Femur (tissue), 1 donor: ENCODE measurements at places on chromosomes 7 and 10.

- no peak for DNase-seq
Measured at GRCh38 chr10:118256825-118257570, 85.1 kb downstream of the FAM204A start.

DNA sequence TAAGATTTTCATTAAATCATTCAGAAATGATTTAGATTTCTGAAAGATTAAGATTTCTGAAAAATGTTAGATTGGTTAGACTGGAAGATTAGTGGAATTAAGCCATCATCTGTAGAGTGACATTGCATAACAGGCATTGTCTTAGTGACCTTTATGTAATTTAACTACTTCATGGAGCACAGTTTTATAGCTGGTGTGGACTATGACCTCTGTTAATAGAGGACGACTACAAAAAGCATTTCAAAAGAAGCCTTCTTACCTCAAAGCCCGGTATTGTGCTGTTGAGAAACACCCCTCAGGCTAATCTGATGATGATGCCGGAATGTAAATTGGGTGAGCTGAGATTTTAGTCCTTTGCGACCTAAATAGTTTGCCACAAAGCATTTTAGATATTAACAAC, 55.6 kb downstream of the GALNT11 start:
- DNase-seq, result no peak

GRCh38 chr7:30247541-30248401, 36.6 kb upstream of the ZNRF2 start:
- no peak for DNase-seq

GRCh38 chr7:19621740-19622139, 87.1 kb downstream of the POLR1F start:
- no peak for DNase-seq

DNA sequence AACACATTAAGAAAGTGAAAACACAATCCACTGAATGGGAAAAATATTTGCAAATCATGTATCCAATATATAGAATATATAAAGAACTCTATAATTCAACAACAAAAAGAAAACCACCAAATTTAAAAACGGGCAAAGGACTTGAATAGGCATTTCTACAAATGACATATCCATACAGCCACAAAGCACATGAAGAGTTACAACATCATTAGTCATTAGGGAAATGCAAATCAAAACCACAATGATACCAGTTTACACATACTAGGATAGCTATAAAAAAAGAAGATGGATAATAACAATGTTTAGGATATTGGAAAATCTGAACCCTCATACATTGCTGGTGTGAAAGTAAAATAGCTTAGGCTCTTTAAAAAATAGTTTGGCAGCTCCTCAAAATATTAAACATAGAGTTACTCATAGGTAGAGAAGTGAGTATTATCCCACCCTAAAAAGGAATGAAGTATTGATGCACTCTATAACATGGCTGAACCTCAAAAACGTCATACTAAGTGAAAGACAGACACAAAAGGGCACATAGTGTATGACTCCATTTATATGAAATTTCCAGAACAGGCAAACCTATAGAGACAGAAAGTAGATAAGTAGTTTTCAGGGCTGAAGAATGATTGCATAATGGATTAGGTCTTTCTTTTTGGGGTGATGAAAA, 4.5 kb downstream of the ZPBP start:
- DNase-seq, result no peak
